OCI-LY7 (cell line): ENCODE measurements at places on chromosomes 5 and 9. TPM values are rescaled to one million over a fixed set of nuclear protein-coding genes. Genes with fewer than 3 reads are reported as not detected.

The MAMDC2 gene
- not detected in 2 replicates for total RNA-seq

The ARHGEF37 gene
- 1.4 and 1.7 TPM in 2 replicates for total RNA-seq

The SV2C gene
- total RNA-seq = not detected in 2 replicates

The HRH2 gene
- not detected in 2 replicates for total RNA-seq

The C1QTNF3 gene
- total RNA-seq = 3.6 and 4.2 TPM in 2 replicates

The ANAPC2 gene
- total RNA-seq = 89.6 and 90.4 TPM in 2 replicates

The CCNO gene
- total RNA-seq = 2.3 and 3.3 TPM in 2 replicates

The NIM1K gene
- total RNA-seq = 0.68 TPM in 1 of 2 replicates, not detected in the other

The TRPM3 gene
- not detected in 2 replicates for total RNA-seq

The SLCO4C1 gene
- total RNA-seq = not detected in 2 replicates

The GRXCR2 gene
- total RNA-seq = not detected in 2 replicates

The POU5F2 gene
- total RNA-seq = 1.4 and 1.5 TPM in 2 replicates

The SH3PXD2B gene
- 0.10 and 0.11 TPM in 2 replicates for total RNA-seq

The OTP gene
- total RNA-seq = not detected in 2 replicates

The UGT3A2 gene
- total RNA-seq = not detected in 2 replicates

The DHX29 gene
- 17.4 and 19.9 TPM in 2 replicates for total RNA-seq

The QSOX2 gene
- total RNA-seq = 57.5 and 57.9 TPM in 2 replicates

The CD180 gene
- total RNA-seq = 14.7 and 15.7 TPM in 2 replicates

The WNT8A gene
- total RNA-seq = not detected in 2 replicates

The DOCK8 gene
- 145 TPM in 2 replicates for total RNA-seq

The NDUFS4 gene
- 35.1 and 38.1 TPM in 2 replicates for total RNA-seq

The NR6A1 gene
- 21.7 and 23.0 TPM in 2 replicates for total RNA-seq

The CCDC187 gene
- not detected in 2 replicates for total RNA-seq

The IL11RA gene
- 20.1 and 29.2 TPM in 2 replicates for total RNA-seq

The CYSRT1 gene
- total RNA-seq = 2.9 and 3.7 TPM in 2 replicates
